RWPE2 (cell line): ENCODE measurements at places on chromosomes 5 and 9.

DNA sequence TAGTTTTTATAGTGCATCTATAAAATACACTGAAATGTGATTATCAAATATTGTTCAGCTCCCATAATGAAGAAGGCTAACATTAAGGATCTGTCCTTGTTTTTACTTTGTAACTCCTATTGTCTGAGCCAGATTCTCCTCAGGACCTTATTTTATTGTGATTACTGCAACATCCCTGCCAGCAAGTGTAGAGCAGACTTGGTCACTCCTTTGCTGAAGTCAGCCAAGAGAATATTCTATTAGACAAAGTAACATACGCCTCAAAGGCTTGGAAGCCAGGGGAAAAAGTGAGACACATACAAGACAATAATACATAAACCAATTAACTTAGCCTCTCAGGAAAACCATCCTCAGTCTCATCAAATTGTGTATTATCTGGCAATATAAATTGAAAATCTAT is 269.6 kb downstream of the ARL15 start:
- H3K4me3 ChIP-seq, result no peak overlapping the region
- H3K27me3 ChIP-seq, result no peaks in the 10 kb centered on the region
- H3K4me1 ChIP-seq, result no peaks in the 10 kb centered on the region
- DNase-seq, result no peak
- H3K36me3 ChIP-seq, result no peaks in the 10 kb centered on the region

- no peak for DNase-seq
- H3K4me1 ChIP-seq, result no peaks in the 10 kb centered on the region
- no peak overlapping the region for H3K27ac ChIP-seq
- no peaks in the 10 kb centered on the region for H3K36me3 ChIP-seq
- no peak overlapping the region for H3K4me3 ChIP-seq
Measured at GRCh38 chr5:129379406-129379805, 80.7 kb upstream of the ADAMTS19 start.

DNA sequence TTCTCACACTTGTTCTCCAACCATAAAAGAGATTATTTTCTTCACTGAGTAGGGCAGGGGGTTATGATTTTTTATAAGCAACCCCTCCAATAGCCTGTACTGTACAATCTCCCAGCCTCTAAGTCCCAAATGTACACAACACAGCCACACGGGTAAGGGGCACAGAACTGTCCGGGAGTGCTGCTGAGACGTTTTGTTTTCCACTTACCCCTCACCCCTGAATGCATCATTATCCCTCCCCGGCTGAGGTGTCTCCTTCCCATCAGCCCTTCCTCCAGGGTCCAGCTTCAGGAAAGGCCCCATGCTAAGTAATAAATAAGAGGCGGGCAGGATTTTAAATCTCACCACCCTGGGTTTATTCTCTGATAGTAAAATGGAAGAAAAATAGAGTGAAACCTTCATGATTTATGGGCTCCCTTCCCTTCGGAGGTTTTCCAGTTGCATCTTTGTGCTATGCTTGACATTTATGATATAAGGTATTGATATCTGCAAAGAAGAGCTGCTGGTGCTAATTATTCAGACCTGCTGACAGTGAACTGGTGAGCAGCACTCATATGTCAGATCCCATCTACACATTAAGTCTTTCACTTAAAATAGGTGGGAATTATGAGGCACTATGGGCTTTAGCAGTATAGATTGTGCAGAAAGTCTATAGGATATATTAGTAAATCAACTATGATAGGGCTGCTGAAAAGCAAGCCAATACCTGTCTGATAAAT is 67.2 kb upstream of the MEGF10 start:
- H3K4me1 ChIP-seq, result no peaks in the 10 kb centered on the region
- H3K27me3 ChIP-seq, result no peaks in the 10 kb centered on the region
- H3K27ac ChIP-seq, result no peak overlapping the region
- H3K4me3 ChIP-seq, result no peak overlapping the region

DNA sequence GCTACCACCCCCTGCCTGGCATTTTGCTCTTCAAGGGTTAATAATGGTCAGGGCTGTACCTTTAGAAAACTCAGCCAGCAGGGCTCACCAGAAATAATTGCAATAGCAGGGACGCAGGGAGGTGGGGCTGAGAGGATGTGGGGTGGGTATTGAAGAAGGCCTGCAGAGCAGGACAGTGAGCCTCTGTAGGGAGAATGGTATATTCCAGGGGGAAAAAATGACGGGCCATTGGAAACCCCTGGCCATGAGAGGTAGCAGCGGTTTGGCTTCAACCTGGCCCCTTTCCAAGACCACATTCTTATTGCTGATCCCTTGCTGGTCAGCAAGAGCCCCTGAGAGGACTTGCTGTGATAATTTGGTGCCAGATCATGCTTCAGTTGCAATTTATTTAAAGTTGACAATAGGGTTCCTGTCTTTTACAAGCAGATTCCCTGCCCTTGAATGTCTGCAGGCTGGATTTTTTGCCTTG is 36.7 kb upstream of the CTNNA1 start:
- no peak for DNase-seq
- H3K27me3 ChIP-seq, result no peaks in the 10 kb centered on the region
- H3K4me3 ChIP-seq, result no peak overlapping the region

DNA sequence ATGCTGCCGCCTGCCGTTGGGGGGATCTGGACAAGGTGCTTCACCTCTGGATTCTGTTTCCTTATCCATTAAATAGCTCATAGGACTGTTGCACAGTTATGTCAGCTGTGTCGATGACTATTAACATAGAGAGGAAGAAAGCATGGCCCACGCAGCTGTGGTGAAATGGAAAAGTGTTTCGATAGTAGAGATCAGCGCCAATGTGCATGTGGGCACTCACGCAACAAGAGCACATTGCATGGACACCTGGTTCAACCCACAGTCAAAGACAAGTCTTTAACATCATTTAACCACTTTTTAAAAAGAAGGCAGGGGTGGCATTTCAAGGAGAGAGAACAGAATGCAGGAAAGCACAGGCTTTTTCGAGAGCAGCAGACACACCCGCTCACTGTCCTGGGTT is 107.6 kb downstream of the ADCY2 start:
- H3K27me3 ChIP-seq, result no peaks in the 10 kb centered on the region
- H3K4me3 ChIP-seq, result no peak overlapping the region
- DNase-seq, result no peak
- H3K36me3 ChIP-seq, result no peaks in the 10 kb centered on the region
- H3K4me1 ChIP-seq, result no peaks in the 10 kb centered on the region
- H3K27ac ChIP-seq, result no peak overlapping the region

DNA sequence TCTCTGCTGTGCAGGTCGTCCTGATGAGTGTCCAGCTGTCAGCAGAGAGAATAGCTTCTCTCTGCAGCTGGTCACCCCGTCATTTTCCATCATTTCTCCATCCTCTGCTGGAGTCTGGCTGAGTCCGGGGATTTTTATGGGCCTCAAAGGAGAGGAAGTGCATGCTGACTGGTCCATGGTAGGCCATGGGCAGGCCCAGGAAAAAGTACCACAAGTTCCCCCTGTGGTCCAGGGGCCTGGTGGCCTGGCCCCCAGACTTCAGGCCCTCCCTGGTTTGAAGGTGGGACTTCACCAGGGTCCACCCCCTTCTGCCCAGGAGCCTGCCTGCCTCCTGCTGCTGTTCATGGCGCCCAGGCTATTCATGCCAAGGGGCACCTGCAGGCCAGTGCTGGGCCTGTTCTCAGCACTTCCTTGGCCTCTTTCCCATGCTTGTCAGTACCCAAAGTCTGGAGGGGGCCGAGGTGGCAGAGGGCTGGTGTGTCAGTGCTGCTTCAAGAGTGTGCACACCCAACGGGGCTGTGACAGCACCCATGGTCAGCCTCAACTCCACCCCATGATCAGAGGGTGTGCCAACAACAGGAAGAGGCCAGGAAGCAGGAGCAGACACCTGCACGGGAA is 7.3 kb upstream of the MTMR12 start:
- no peaks in the 10 kb centered on the region for H3K36me3 ChIP-seq
- H3K4me3 ChIP-seq, result no peak overlapping the region
- H3K4me1 ChIP-seq, result no peaks in the 10 kb centered on the region
- no peak for DNase-seq
- H3K27me3 ChIP-seq, result no peaks in the 10 kb centered on the region
- no peak overlapping the region for H3K27ac ChIP-seq

DNA sequence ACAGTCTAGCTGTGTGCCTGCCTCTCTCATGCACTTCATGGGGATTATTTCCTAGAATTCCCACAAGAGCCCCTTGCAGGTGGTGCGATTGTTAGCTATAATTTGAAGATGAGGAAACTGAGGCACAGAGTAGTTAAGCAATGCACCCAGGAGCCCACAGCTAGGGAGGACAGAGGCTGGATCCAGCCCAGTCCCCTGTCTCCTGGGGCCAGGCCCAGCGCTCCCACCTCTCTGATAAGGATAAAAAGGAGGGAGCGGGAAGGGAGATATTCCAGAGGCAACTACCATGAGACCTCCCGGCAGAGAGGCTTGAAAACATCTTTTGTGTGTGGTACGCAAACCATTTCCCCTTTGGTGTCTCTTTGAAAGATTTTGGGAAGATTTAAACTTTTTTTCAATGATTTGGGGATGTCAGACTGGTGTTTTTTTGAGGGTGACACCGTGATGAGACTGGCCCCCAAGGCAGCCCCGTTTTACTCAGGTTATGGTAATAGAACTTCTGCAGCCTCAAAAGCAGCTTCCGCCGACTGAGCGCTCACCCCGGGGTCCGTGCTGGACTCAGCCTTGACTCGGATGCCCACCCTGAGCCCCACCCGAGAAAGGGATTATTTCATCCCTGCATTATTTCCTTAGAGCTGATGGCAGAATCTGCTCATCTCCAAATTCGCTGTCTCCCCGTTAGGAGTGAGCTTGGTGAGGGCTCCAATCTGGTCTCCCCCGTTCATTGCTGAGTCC is 144.7 kb upstream of the IER5L start:
- peaks cover 4% of the 10 kb centered on the region for H3K4me1 ChIP-seq
- no peak overlapping the region for H3K4me3 ChIP-seq
- no peak overlapping the region for H3K27ac ChIP-seq
- peak; percentile 24 for DNase-seq
- H3K36me3 ChIP-seq, result no peaks in the 10 kb centered on the region

DNA sequence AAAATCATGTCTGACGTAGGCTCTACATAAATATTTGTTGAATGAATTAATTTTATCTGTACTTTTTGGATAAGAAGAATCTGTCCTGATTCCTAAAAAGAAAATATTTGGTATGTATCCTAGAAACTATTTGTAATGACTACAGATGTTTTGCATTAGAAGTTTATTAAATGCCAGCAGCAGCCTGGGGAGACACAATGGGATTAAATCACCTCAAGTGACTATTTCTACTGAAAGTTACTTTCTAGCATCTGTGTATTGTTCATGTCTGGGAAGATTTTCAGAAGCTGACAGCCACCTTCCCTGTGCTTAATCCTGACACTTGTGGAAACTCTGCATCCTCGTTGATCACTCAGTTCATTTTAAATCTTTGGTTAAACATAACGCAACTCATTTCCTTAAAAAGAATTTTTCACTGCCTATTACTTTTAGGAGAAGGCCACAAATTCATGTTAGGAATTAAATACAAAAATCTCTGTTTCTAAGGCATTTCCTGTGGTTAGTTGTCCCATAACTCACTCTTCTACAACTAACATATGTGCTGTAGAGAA is 209.3 kb upstream of the PPP1R2B start:
- no peak overlapping the region for H3K27ac ChIP-seq
- no peaks in the 10 kb centered on the region for H3K36me3 ChIP-seq
- H3K27me3 ChIP-seq, result no peaks in the 10 kb centered on the region
- H3K4me3 ChIP-seq, result no peak overlapping the region
- H3K4me1 ChIP-seq, result no peaks in the 10 kb centered on the region

- DNase-seq, result no peak
- H3K27ac ChIP-seq, result no peak overlapping the region
- no peak overlapping the region for H3K4me3 ChIP-seq
Measured at GRCh38 chr5:133780619-133781280, 168.4 kb upstream of the FSTL4 start.

- no peaks in the 10 kb centered on the region for H3K27me3 ChIP-seq
- no peak overlapping the region for H3K27ac ChIP-seq
- no peaks in the 10 kb centered on the region for H3K36me3 ChIP-seq
- H3K4me3 ChIP-seq, result no peak overlapping the region
- H3K4me1 ChIP-seq, result no peaks in the 10 kb centered on the region
Measured at GRCh38 chr5:93886917-93887361, 145.5 kb upstream of the POU5F2 start.

GRCh38 chr9:126307322-126308061 is 19.1 kb upstream of the MVB12B start:
- no peaks in the 10 kb centered on the region for H3K36me3 ChIP-seq
- DNase-seq, result no peak
- no peaks in the 10 kb centered on the region for H3K4me1 ChIP-seq
- H3K4me3 ChIP-seq, result no peak overlapping the region

- no peak overlapping the region for H3K4me3 ChIP-seq
- DNase-seq, result no peak
- H3K27ac ChIP-seq, result no peak overlapping the region
Measured at GRCh38 chr9:15144622-15145061, 162.4 kb downstream of the TTC39B start.

DNA sequence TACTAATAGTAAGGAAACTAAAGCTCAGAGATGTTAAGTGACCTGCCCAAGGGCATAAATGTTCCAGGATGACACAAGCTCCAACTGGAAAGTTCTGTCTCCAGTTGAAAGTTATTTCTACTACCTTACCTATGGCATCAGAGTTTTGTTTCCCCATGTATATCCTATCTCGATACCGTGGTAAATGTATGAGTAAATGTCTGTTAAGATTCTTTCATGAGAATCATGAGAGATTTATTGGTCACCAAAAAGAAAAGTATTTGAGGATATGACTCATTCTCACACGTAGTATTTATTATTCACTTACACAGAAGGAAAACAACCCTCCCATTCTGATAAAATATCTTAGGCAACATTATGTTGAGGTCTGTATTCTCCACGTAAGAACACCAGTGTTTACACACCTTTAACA is 11.1 kb upstream of the SHOC1 start:
- DNase-seq, result no peak
- no peaks in the 10 kb centered on the region for H3K36me3 ChIP-seq
- no peak overlapping the region for H3K4me3 ChIP-seq
- H3K27ac ChIP-seq, result peak overlapping the region; percentile 88

- no peak for DNase-seq
- no peaks in the 10 kb centered on the region for H3K27me3 ChIP-seq
- H3K27ac ChIP-seq, result no peak overlapping the region
- no peaks in the 10 kb centered on the region for H3K36me3 ChIP-seq
Measured at GRCh38 chr9:99412606-99413005, 190.5 kb downstream of the SEC61B start.

DNA sequence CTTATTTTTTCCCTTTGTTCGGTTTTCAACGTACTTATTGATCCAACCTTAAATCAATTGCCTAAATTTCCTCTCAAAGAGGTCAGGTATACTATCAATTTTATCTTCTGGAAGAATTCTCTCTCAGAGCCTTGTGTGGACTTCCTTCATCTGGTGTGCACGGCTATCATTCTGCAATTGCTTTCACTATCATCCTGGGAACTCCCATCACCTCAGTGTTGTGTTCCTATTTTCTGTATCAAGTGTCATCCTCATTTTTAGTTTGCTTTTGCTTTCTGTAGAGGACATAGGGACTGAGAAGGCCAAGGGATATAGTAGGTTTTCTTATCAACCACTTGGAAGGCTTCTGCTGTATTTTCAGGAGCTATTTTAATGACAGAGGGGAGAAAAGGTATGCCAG is 11.3 kb downstream of the STOM start:
- no peak for DNase-seq
- peaks cover 32% of the 10 kb centered on the region for H3K36me3 ChIP-seq
- peaks cover 58% of the 10 kb centered on the region for H3K4me1 ChIP-seq
- H3K27me3 ChIP-seq, result no peaks in the 10 kb centered on the region
- no peak overlapping the region for H3K4me3 ChIP-seq

- H3K36me3 ChIP-seq, result no peaks in the 10 kb centered on the region
- no peak overlapping the region for H3K4me3 ChIP-seq
- H3K27me3 ChIP-seq, result no peaks in the 10 kb centered on the region
- no peak overlapping the region for H3K27ac ChIP-seq
- no peak for DNase-seq
Measured at GRCh38 chr5:124040799-124041198, 528.8 kb downstream of the CSNK1G3 start.

- DNase-seq, result no peak
- no peak overlapping the region for H3K4me3 ChIP-seq
- no peaks in the 10 kb centered on the region; the same call in 1 of the 2 replicates for H3K36me3 ChIP-seq
- H3K4me1 ChIP-seq, result no peaks in the 10 kb centered on the region
Measured at GRCh38 chr5:111707630-111708164, 49.3 kb downstream of the NREP start.
